ENCODE measurements at places on chromosomes 16 and 17.

DNA sequence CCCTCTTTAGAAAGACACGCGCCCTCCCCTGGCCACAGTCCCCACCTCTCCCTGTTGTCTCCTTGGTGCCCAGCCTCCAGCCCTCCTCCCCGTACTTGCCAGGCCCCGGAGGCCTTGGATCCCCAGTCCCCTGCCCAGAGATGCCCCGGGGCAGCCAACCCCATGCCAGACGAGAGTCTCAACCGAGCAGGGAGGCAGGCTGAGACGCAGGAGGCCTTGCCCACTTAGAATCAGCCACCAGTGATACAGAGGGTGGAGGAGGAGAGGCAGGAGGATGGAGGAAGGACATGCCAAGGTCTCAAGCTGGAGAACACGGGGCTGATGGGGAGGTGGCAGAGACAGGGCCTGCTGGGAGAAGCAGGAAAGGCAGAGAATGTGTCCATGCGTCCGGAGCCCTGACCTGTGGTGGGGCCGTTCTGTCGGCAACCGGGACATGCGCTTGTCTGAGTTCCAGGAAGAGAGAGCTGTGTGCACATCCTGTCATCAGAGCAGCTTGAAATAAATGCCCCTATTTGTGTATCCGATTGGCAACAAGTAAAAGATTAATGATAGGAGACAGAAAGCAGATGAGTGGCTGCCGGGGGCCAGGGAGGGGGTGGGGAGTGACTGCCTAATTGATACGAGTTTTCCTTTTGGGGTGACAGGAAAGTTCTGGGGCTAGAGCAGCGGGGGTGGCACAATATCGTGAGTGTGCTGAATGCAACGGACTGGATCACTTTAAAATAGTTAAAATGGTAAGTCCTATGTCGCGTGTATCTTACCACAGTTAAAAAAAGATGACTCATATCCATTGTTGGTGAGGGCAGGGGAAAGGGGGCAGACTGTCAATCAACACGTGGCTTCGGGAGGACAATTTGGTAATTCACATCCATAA, 44.7 kb upstream of the MEAK7 start:
- H3K27ac ChIP-seq: no peak overlapping the region
- H3K4me1 ChIP-seq: peaks cover 52% of the 10 kb centered on the region
- no peaks in the 10 kb centered on the region for H3K27me3 ChIP-seq
- no peak for DNase-seq

GRCh38 chr16:53933407-53933806, 229.5 kb downstream of the FTO start:
- no peak for DNase-seq
- no peak overlapping the region for H3K4me3 ChIP-seq
- peaks cover 35% of the 10 kb centered on the region for H3K4me1 ChIP-seq
- H3K27me3 ChIP-seq: no peaks in the 10 kb centered on the region

- H3K36me3 ChIP-seq: no peaks in the 10 kb centered on the region
- peaks cover 9% of the 10 kb centered on the region for H3K4me1 ChIP-seq
- H3K27me3 ChIP-seq: no peaks in the 10 kb centered on the region
- no peak overlapping the region for H3K4me3 ChIP-seq
- DNase-seq: no peak
Observed at GRCh38 chr16:8375232-8375587, 215.1 kb downstream of the TMEM114 start.

DNA sequence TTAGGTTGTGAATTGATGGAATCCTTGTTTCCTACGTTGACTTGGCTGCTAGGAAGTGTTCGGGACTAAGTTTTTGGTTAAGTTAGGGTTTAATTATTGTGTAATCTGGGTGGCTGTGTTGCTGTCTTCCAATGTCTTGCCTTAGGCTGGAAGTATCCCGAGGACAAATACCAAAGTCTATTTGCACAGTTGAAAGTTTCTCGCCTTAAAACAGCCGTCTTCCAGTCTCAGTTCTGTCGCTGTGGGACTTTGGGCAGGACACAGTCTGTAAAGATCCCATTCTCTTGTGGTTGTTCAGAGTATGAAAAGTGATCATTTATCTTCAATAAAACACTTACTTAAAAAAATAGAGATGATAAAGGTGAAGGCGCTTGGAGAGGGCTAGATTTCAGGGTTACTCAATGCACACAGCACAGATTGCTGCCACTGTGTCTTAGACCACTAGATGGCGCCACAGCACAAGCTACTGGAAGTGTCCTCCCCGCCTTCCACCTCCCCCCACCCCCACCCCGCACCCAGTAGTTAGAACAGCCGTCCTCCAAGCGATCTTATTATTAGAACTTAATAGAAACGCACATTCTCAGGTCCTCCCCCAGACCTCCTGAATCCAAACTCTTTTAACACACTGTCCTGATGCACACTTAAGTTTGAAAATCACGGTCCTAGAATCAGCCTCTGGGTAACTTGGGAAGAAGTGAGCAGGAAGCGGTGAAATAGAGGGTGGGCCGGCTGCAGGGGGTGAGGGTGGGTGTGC, 45.8 kb downstream of the AKAP1 start:
- H3K27me3 ChIP-seq: no peaks in the 10 kb centered on the region
- peak; percentile 87 for DNase-seq
- peaks cover 1% of the 10 kb centered on the region for H3K36me3 ChIP-seq
- H3K4me3 ChIP-seq: peak overlapping the region; percentile 16
- H3K4me1 ChIP-seq: peaks cover 4% of the 10 kb centered on the region

- H3K36me3 ChIP-seq: no peaks in the 10 kb centered on the region
- no peak overlapping the region for H3K27ac ChIP-seq
- no peaks in the 10 kb centered on the region for H3K4me1 ChIP-seq
- DNase-seq: no peak
- H3K27me3 ChIP-seq: peaks cover 13% of the 10 kb centered on the region
Observed at GRCh38 chr16:50889746-50890145, 147.9 kb downstream of the CYLD start.

DNA sequence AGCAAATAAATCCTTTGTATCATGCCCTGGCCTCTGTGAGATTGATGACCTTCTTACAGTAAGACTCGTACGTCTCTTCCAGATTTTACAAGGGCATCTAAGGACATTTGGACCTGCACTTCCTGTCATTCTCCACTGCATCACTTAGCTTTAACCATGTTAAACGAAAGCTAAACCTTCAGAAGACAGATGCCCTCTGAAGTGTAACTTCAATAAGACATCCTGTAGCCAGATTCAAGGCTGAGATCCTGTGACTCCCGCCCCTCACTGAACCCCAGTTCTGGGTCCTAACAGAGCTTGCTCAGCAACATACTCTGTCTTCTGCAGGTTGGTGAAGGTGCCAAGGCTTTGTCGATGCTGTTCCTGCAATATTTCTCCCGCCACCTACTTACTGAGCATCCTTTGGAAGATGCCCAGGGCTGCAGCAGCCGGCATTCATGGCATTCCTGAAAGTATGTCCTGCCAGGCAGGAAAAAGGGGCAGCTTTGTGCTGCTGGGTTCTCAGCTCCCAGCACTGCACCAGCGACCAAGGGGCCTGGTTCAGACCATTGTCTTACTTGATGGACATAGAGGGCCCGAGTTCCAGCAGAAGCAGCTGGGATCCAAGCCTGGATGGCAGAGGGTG, 131.1 kb downstream of the AXIN2 start:
- H3K27ac ChIP-seq: no peak overlapping the region
- DNase-seq: no peak
- H3K36me3 ChIP-seq: no peaks in the 10 kb centered on the region
- no peaks in the 10 kb centered on the region for H3K4me1 ChIP-seq

- no peaks in the 10 kb centered on the region for H3K27me3 ChIP-seq
- no peak overlapping the region for H3K27ac ChIP-seq
- peaks cover 53% of the 10 kb centered on the region for H3K4me1 ChIP-seq
Observed at GRCh38 chr17:57539529-57540301, 205.4 kb downstream of the CCDC182 start.

GRCh38 chr17:41697122-41697962, 8.7 kb downstream of the EIF1 start:
- no peak overlapping the region for H3K27ac ChIP-seq
- no peak overlapping the region for H3K4me3 ChIP-seq
- no peaks in the 10 kb centered on the region for H3K27me3 ChIP-seq
- H3K4me1 ChIP-seq: no peaks in the 10 kb centered on the region
- H3K36me3 ChIP-seq: peaks cover 27% of the 10 kb centered on the region
- DNase-seq: no peak

GRCh38 chr17:74303305-74303704, 22.7 kb upstream of the KIF19 start:
- no peaks in the 10 kb centered on the region for H3K36me3 ChIP-seq
- H3K4me1 ChIP-seq: peaks cover 2% of the 10 kb centered on the region
- H3K27ac ChIP-seq: no peak overlapping the region
- H3K27me3 ChIP-seq: no peaks in the 10 kb centered on the region

- H3K4me1 ChIP-seq: peaks cover 4% of the 10 kb centered on the region
- H3K4me3 ChIP-seq: no peak overlapping the region
- H3K36me3 ChIP-seq: no peaks in the 10 kb centered on the region
- H3K27me3 ChIP-seq: no peaks in the 10 kb centered on the region
- H3K27ac ChIP-seq: no peak overlapping the region
- DNase-seq: no peak
Observed at GRCh38 chr17:75565066-75565465, 22.5 kb upstream of the MYO15B start.

DNA sequence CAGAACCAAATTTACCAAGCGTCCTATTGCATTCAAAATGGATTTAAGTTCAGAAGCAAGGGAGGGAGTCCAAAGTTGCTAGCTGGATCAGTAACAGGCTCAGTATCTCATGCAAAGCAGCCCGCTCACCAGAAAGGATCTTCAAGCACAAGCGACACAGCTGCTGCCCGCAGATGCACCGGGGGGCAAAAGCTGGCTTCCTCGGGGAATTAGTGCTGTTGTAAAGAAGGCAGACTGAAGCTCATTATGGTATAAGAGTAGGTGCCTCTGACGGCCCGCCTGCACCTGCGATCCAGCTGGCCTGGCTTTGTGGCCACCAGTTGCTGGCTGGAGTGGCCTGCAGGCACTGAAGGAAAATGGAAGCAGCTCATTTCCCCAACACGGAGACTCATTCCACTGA, 128.4 kb upstream of the RCVRN start:
- no peaks in the 10 kb centered on the region for H3K36me3 ChIP-seq
- no peak overlapping the region for H3K4me3 ChIP-seq
- DNase-seq: no peak

- H3K4me3 ChIP-seq: no peak overlapping the region
- no peak for DNase-seq
- H3K27ac ChIP-seq: no peak overlapping the region
- no peaks in the 10 kb centered on the region for H3K27me3 ChIP-seq
Observed at GRCh38 chr16:89742948-89743347, 21.6 kb downstream of the ZNF276 start.

GRCh38 chr17:40168262-40168832, 8.9 kb upstream of the RAPGEFL1 start:
- H3K4me3 ChIP-seq: no peak overlapping the region
- peaks cover 47% of the 10 kb centered on the region for H3K36me3 ChIP-seq
- H3K27ac ChIP-seq: peak overlapping the region; percentile 21

DNA sequence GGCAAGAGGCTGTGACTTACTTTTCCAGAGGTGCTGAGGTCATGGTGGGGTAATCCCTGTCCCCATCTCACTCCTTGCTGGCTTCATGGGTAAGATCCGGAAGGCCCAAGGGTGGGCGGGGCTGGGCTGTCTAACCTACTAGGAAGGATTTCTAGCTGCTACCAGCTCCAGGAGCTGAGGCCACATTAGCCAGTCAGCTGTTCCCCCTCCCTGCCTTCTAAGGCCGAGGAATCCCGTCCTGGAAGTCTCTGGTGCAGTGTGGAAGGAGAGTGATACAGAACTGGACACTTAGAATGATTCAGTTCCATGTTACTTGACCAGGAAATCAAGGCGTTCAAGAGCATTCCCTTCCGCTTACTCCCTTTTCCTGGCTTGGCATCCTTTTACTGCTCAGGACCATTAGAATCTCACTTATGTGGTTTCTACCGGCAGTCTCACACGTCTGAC, 8.9 kb downstream of the GNGT2 start:
- no peaks in the 10 kb centered on the region for H3K36me3 ChIP-seq
- no peak overlapping the region for H3K27ac ChIP-seq
- H3K4me3 ChIP-seq: no peak overlapping the region
- no peaks in the 10 kb centered on the region for H3K27me3 ChIP-seq
- no peak for DNase-seq
- no peaks in the 10 kb centered on the region for H3K4me1 ChIP-seq

GRCh38 chr16:28910086-28911031, 14.7 kb downstream of the RABEP2 start:
- no peak for DNase-seq
- peaks cover 6% of the 10 kb centered on the region for H3K36me3 ChIP-seq
- H3K4me3 ChIP-seq: no peak overlapping the region
- H3K27me3 ChIP-seq: no peaks in the 10 kb centered on the region
- no peak overlapping the region for H3K27ac ChIP-seq

Measured in neuronal stem cell (in vitro differentiated cells).